ENCODE measurements at places on chromosomes 4 and X.

GRCh38 chr4:109313168-109314133, 11.0 kb upstream of the COL25A1 start:
- DNase-seq = no peak

- DNase-seq = no peak
Measured at GRCh38 chr4:146371812-146372211, 149.9 kb downstream of the SLC10A7 start.

DNA sequence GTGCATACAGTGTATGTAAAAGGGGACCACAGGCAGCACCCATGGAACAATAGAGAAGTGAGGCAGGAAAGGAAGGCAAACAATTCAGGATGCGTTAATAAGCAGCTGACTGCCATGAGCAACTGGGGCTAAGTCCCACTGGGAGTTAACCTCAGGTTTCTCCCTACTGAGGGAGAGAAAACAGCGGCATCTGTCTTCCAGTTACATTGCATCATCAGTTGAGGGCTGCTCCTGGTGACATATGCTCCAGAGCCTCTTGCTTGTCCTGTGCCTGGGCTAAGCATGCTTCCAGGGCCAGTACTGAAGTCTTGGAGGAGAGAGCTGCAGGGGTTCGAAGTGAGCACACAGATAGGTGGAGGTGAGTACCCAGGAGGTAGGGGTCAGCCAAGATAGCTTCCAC, 24.3 kb downstream of the RAI2 start:
- no peak for DNase-seq

- no peak for DNase-seq
Measured at GRCh38 chr4:37825968-37826294, 555 bp upstream of the PGM2 start.

- DNase-seq = no peak
Measured at GRCh38 chrX:152444338-152444737, 6.8 kb downstream of the GABRA3 start.

- DNase-seq = no peak
Measured at GRCh38 chrX:86028681-86029080, 18.7 kb downstream of the CHM start.

DNA sequence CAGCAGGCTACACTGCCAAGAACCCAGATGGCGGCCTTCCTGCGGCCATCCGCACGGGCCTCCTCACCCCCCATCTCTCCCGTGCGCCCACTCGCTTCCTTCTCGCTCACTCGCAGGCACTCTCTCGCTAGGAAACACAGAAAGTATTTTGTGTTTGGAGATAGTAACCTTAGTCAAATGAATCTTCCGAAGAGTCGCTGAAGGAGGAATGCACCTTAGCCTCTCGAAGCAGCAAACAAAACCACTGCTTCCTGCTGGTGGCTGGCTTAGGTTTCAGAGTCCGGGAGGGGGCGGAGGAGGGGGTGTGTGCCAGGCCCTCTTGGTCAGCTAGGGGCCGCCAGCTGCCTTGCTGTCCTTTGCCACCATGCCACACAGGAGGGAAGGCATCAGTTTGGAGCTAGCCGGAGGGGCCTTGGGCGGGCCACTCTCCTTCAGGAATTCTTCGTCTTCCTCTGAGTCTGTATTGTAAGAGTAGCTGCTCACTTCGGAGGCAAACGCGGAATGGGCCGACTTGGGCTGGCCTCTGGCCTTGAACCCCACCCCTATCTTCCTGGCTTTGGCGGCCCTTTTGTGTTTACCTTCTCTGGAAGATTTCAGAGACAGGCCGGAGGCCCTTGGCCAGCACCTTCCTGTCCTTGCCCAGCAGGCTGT, 73.2 kb upstream of the UCP1 start:
- DNase-seq = no peak

- no peak for DNase-seq
Measured at GRCh38 chr4:55075823-55076716, 49.3 kb downstream of the KDR start.

DNA sequence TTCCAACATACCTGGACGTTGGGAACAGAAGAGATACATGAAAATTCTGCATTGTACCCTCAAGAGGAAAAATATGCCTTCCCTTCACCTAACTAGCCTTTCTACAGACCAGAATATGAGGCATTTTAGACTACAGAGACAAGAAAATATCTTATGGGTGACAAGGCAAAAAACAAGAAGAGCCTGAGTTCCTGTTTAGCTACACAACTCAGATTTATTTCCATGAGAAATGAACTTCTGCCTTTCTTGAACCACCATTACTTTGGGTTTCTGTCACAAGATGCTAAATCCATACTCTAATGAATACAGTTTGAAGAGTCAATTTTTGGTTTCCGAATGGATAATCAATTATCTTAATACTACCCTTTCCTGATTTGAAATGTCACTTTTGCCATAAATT, 18.7 kb downstream of the RCHY1 start:
- DNase-seq = no peak

DNA sequence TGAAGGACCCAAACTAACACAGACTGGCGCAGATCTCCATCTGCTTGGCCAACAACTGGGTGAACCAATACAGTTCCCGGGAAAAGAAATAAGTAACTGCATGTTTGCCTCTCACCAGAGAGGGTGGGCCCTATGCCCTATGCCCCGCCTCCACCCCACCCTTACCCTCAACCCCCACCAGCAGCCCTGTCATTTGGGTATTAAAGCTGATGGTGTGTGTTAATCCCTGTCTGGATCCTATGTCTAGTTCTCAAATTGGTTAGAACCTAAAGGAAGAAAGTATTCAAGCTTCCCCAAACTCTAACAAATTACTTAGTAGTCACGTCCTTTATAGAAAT, 19.0 kb downstream of the SMPX start:
- no peak for DNase-seq

DNA sequence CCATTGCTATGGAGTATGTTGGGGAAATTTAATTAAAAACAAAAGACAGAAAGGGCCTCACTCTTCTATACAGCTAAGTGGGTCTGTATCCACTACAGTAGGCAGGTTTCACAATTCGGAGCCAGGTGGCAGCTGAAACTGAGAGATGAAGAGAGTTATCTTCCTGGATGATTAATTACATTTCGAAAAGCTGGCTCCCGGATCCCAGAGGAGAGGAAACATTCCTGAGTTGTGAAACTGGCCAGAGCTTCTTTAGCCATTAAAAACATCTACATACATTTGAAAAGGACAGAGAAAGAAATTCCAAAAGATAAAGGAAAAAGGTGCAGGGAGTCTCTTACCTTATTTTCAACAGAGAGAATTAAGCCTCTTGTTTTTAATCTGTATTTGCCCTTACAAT, 15.5 kb upstream of the PDZD4 start:
- no peak for DNase-seq

GRCh38 chr4:145808848-145809512, 129.0 kb downstream of the C4orf51 start:
- no peak for DNase-seq

- no peak for DNase-seq
Measured at GRCh38 chr4:33924239-33924638, 2320.1 kb downstream of the ARAP2 start.

GRCh38 chrX:153491351-153491914, 3.3 kb upstream of the BGN start:
- DNase-seq = no peak

DNA sequence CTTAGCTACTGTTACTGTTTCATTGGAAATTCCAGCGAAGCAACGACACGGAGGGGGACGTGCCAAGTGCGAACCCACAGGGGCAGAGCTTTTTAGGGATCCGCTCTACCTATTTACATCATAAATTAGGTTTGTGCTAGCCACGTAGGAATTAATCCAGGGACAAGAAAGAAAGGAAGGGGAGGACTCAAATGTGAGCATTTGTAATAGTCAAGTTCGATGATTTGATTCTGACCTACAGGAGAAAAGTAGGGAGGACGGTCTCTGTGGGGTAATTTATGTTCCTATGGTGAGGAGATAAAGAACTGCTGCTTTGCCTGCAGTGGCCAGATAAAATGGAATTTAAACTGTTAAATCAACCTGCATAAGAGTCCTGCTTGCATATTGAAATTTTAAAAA, 1.7 kb downstream of the INTS6L start:
- no peak for DNase-seq

DNA sequence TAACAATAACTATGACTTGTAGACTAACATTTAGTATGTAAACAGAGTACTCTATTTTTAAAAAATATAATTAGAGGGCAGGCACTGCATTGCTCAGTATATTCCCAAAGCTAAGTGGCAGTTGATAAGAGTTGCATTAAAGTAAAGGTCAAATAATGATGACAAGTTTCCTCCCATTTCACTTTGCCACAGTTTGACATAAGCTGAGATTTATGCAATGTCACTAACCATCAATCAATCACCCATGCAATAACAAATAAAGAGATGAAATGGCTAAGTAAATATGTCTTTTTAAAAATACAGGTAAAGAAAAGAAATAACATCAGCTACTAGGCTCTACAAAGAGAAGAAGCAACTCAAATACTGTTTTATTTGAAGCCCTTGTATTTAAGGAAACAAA, 673.4 kb downstream of the PCDH18 start:
- no peak for DNase-seq

GRCh38 chr4:8510611-8511285, 69.4 kb upstream of the GPR78 start:
- DNase-seq = no peak

- DNase-seq = no peak
Measured at GRCh38 chrX:140091125-140091886, 126.0 kb upstream of the CXorf66 start.

- DNase-seq = no peak
Measured at GRCh38 chrX:21586001-21586400, 72.1 kb downstream of the KLHL34 start.

DNA sequence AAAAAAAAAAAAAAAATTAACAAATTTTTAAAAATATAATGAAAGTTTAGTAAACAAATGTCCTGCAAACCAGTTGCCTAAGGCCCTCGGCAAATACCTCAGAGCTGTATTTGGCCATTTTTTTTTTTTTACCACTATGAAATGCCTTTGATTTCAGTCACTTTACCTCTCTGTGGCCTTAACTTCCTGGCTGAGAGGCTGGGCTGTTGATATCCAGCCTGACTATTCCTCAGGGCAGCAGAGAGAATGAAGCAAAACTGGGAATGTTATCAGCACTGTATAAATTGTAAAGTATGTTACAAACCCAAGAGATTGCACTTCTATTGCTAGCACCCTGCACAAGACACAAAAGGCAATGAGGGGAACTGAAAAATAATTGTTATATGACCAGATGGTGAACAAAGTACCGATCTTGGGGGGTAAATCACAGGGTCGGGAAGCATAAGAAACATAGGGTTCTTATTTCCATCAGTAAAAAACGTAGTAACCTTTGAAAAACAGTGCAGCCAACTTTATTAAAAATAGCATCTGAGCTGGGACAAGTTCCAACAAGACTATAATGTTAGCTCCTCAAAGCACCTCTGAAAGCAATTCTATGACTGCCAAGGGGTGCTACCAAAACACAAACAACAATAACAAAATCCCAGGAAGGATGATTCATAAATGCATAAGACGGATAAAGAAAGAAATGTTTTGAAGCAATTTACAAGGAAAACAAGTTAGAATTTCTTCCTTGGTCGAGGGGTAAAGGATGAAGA, 18.1 kb downstream of the USP46 start:
- no peak for DNase-seq

GRCh38 chr4:159178151-159178546, 75.3 kb downstream of the RAPGEF2 start:
- DNase-seq = no peak

GRCh38 chrX:52284865-52285264, 84.0 kb upstream of the XAGE2 start:
- DNase-seq = no peak

DNA sequence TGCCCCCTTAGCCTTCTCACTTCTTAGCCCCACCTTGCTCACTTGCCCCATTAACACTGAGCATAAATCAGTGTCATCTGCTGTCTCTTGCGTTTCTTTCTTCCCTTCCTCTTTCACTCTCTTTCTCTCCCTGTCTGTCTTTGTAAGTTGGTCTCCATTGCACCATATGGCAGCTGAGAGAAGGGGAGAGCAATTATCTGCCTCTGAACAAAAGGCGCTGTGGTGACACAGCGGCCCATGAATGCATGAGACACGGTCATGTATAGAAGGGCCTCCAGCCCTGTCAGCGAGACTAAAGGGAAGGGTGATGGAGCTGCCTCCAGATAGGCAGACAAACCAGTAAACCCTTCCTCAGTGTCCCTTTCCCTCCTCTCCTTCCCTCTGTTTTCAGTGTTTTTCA, 88.8 kb upstream of the PCDH18 start:
- DNase-seq = no peak

GRCh38 chr4:7676398-7676922, 241.7 kb upstream of the PSAPL1 start:
- no peak for DNase-seq

DNA sequence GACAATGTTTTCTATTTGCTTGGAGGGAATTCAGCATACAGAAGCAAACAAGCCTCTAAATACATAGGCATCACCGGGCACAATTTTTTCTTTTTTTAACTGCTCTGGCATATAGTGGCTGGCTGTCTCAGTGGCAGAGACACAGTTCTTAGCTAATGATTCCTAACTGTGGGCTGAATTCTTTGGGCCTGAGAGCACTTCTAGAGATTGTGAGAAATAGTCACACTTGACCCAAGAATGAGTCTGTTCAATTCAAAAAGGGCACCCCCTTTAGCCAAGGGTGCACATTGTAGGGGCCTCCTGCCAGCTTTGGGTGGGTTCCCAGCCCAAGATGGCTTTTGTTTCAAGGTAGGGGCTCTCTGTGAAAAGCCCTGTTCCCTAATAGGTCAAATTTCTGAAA, 345.7 kb downstream of the ARHGAP10 start:
- DNase-seq = no peak

DNA sequence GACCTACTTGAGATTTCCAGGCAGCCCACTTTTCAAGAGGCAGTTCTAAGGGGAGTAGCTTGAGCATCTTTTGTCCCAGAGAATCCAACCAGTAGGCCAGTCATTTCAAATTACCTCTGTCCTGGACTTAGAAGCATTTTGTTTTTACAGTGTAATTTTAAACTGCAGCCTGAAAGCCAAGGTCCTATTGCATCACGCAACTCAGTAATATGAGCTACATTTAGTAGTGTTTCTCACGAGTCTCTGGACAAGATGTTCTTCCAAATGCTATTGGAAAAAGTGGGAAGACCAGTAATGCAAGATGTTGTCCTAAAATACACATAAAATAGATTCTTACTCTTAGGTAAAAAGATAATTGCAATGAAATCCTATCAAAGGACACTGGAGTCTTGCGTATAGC, 182.5 kb upstream of the ARX start:
- DNase-seq = no peak

DNA sequence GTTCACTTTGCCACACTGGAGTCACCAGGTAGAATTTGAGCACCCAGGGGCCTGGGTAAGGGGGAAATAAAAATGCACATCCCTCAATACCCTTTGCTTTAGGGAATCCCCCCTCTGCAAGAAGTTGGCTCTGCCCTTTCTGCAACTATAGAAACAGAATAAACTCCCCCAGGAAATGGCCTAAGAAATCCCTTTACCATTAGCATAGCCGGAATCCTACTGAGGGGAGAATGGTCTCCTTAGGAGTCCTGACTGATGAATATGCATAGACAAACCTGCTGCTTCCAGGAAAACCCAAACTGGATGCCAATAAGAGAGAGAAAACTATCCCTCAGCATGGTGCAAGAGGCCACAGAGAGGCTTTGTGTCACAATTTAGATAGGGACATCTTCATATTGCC, 11.0 kb downstream of the EFHC2 start:
- DNase-seq = no peak

Measured in activated naive CD8-positive, alpha-beta T cell treated with anti-CD3 and anti-CD28 coated beads, Interleukin-2, amount 50 U/mL, for 16 hours (primary cell).